Activated CD8-positive, alpha-beta memory T cell treated with anti-CD3 and anti-CD28 coated beads for 48 hours (primary cell): ENCODE measurements at places on chromosomes 1 and 21.

DNA sequence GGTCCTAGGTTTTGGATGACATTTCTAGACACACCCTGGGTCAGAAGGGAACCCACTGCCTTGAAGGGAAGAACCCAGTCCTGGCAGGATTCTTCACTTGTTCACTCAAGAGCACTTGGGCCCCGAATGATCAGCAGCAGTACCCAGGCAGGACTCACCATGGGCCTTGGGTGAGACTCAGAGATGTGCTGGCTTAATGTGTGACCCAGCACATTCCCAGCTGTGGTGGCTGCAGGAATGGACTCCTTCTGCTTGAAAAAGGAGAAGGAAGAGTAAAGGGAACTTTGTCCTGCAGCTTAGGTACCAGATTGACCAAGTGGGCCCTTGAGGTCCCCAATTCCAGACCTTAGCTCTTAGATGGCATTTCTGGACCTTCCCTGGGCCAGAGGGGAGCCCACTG lies 12.3 kb upstream of the SMAP2 start:
- no peak for DNase-seq

- DNase-seq = no peak
These were observed 1.4 kb downstream of the NIT1 start for GRCh38 chr1:161119092-161119903.

DNA sequence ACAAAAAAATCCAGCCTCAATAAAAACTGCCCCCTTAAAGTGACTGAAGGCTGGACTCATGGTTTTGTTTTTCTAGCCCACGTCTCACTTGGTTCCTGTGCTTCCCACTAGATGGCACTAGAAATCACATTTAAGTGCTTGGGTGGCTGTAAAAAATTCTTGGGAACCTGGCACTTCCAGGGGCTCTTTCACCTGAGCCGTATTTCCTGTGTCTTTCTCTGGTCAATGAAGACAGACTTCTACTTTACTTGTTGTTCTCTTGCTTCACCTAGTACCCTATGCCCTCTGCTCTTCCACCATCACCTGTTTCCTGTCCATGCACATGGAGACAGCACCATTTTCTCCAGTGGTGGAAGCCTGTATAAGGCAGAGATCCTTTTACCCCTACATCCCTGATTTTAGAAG lies 20.0 kb downstream of the METTL13 start:
- no peak for DNase-seq

DNA sequence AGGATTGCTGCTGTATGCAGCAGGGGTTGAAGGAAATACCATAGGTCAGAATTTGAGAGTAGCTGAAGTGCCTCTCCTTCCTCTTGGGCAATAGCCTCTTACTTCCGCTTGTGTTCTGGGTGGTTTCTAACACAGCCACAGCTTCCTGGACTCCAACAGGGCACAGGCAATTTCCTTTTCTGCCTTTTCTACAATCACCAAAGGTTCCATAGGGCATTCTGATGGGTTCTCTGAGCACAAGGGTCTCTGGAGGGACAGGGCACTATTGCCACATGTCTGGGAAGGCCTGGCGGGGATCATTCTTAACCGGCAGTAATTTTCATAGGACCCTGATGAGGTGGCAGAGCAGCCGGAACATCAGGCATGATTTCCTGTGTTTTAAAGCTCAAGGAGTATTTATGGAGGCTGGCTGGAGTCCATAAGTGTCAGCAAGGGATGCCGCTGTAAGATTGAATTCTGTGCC lies 5.5 kb upstream of the AGTRAP start:
- DNase-seq = no peak

GRCh38 chr1:188988589-188988988 lies 1489.1 kb downstream of the BRINP3 start:
- no peak for DNase-seq
